Head of caudate nucleus (tissue), 42 donors: ENCODE measurements at places on chromosomes 11 and 22.

GRCh38 chr11:27011560-27012233 lies 17.8 kb downstream of the FIBIN start:
- DNase-seq = no peak

GRCh38 chr11:95713428-95713827 lies 76.2 kb downstream of the FAM76B start:
- DNase-seq = no peak

GRCh38 chr11:105823495-105824033 lies 198.5 kb downstream of the MSANTD4 start:
- no peak for DNase-seq

- no peak for DNase-seq
Measured at GRCh38 chr11:35090125-35090524, 48.8 kb upstream of the CD44 start.

DNA sequence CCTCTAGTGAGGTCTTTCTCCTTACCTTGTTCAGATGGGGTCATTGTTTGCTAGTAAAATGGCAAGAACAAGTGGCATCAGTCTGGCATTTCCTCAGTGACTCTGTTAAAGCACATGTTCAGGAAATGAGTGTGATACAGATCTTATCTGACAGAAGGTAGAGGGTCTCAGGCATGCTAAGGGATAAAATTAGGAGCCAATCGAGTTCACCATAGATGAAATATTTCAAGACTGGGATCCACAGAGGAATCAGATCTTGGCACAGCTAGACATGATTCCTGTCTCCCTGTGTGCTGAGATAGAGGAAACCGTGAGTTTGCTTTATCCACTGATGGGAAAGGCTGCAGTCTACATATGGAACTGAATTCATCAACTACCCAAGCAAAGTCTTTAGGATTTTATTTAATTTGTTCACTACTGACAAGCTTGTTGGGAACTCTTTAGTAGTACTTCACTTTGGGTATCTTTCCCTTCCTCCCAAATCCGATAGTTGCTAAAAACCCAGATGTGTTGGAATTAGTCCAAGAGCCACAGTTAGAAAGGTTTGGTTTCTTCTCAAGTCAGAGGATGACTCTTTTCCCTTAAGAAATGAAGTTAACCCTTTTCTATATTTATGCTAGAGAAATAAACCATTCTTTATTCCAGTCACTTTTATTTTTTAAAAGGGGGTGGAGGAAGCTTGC lies 18.4 kb downstream of the FAM118B start:
- DNase-seq = no peak

DNA sequence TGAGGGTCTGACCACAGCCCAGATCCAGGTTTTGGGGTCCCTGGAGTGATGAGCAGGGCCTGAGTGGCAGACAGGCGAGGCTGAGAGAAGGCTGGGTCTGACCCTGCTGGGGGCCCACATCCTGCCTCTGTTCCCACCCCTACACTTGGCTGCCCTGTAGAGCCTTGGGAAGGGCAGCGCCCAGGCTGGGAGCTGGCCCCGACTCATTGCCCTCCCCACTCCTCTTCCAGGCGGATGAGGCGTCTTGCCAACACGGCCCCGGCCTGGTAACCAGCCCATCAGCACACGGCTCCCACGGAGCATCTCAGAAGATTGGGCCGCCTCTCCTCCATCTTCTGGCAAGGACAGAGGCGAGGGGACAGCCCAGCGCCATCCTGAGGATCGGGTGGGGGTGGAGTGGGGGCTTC lies 4.9 kb downstream of the DERL3 start:
- DNase-seq = no peak

DNA sequence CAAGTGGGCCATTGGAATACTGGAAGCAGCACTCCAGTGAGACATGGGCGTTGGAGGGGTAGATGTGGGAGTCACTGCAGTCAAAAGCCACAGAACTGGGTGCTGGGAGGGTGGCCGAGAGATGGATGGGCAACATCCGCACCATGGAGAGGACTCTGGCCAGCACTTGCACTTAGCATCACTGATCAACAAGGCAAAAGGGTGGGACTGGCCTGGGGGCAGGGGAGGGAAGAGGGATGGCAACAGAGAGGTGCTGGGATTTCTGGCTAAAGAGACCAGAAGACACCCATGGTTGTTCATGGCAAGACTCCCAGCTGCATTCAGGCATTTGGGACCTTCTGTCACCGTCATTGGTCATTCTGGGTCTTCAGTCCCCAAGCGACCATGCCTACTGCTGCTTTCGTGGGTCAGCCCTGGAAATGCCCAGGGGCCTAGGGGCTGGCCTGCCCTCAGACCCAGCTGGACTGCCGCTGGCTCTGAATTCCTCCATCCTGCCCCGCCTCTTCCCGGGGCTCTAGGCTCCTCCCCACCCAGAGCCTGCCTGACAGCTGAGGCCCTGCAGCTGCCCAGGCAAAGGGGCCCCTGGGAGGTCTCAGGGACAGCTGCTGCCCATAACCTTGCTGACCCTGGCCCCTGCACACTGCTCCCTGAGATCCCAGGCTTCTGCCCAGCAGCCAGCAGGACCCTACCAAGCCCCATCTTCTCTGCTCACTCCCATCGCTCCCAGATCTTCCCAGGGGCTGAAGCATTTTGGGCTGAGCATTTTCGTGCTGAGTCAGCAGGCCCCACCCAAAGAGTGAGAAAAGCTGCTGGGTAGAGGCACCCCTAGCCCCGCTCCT lies 13.0 kb upstream of the CDC42EP2 start:
- peak; percentile 84 for DNase-seq

- DNase-seq = no peak
Measured at GRCh38 chr22:20441631-20442484, 4.2 kb upstream of the SCARF2 start.

DNA sequence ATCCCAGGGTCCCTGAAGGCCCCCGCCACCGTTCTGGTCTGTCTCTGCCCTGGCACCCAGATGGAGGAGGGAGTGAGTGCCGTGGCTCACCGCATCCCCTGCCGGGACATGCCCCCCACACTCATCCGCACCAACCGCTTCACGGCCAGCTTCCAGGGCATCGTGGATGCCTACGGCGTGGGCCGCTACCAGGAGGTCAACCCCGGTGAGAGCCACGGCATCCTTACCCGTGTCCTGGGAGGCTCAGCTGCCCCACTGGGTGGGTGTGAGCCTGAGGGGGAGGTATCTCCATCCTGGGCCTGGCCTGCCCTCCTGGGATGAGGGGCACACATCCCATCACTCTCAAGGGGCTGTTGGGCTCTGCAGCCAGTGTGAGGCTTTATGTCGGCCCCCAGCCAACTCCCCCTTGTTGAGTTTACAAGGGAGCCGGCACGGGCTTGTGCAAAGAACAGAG lies 6.1 kb downstream of the TCIRG1 start:
- DNase-seq = no peak

- no peak for DNase-seq
Measured at GRCh38 chr22:47357086-47357485, 594.6 kb downstream of the TBC1D22A start.

DNA sequence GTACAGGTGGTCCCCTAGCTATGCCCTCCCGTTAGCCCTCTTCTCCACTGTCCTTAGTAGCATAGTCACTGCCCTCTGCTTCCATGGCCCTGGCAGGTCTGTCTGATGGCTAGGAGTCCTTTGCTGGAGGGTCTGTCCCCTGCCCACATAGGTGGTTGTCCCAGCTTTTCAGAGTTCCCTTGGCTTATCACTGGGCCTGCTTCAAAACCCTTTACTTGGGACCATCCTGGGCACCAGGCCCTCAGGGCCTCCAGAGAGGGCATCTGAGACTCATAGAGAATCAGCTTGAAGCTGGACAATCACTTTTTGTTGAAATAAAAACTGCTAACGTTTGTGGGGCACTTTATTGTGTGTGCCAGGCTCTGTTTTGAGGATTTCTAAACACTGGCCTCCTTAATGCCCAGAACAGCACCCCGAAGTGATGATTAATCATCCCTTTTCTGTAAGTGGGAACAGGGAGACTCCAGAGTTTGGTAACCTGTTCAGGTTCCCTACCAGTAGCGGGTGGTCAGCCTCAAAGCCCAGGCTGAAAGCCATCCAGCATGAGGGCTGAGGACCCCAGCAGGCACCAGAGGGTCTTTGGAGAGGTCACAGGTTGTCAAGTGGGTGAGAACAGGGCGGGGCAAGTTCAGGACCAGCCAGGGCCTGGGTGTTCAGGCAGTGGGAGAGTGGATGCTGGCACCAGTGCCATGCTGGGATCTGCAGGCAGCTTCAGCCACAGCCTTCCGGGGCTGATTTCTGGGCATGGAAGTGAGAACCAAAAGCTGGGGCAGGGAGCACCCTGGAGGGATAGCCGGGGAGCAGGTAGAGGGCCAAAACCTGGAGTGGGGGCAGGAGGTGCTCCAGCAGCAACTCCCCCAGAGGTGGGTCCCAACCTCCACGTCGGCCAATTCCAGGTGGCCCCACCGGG lies 495 bp upstream of the KCNK4 start:
- no peak for DNase-seq

DNA sequence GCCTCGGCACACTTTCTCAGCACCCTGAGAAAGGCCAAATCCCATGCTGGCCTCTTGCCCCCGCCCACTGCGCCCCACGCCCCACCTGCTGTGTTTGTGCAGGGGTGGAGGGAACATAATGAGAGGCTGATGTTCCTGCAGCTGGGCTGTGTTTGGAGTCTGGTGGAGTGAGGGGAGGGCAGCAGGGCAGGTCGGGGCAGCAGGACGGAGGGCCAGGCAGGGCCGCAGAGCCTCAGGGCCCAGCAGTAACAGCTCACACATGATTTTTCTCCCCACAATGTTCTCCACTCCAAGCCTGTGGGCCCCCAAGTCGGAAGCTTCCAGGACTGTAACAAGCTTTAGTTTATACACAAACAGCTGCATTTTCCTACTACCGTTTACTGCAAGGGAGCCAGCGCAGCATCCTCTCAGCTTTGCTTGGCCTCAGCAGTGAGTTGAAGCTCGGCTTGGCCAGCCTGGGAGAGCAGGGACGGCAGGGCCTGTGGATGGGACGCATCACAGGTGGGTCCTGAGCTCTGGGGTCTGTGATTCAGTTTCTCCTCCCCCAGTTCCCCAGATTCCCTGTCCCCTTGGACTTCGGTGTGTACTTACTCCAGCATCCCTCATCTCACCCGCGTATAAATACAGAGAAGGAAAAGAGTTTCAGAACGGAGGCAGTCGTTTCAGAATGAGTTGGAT lies 51.0 kb downstream of the RPUSD4 start:
- DNase-seq = no peak

DNA sequence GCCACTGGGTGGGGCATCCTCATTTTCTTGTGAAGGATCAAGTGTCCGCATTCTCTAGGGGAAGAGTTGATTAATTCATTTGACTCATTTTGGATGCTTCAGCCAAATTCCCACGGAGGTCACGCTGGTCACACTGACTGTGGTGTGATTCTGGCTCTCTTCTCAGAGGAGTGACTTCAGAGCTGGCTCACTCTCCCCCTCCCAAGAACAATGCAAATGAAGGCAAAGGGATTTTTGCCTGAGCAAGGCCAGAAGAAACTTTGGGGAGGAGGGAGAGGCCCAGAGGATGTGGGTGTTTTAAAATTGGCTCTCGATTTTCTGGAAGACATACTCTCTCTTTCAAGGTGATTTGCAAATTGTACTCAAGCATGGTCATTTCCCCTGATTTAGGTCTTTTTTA lies 51.1 kb upstream of the LMO2 start:
- DNase-seq = no peak

DNA sequence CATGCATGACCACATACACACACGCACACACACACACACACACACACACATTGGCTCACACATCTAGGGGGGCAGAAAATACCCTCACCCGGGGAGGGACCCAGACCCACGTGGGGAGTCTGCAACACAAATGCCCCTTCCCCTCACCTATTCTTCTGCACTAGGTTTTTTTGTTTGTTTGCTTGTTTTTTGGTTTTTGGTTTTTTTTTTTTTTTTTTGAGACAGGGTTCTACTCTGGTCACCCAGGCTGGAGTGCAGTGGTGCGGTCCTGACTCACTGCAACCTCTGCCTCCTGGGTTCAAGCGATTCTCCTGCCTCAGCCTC lies 28.4 kb downstream of the WEE1 start:
- no peak for DNase-seq

DNA sequence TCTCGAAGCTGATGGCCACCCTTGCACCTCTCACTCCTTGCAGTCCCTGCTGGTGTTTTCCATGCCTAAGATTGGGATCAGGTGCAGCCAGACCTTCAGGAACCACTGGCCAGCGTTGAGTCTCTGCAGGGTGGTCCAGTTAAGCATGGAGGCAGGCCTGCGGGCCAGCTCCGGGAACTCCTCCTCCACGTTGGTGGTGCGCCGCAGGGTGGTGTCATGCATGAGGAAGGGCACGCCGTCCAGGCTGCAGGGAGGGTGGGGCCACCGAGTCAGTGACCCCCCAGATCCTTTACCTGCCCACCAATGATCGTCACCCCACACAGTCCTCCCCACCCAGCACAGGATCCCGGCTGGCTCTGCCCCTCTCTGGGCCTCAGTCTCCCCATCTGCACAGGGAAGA lies 10.0 kb upstream of the KLHL35 start:
- no peak for DNase-seq

GRCh38 chr11:101466352-101466751 lies 117.5 kb downstream of the TRPC6 start:
- no peak for DNase-seq

- no peak for DNase-seq
Measured at GRCh38 chr11:126186025-126186698, 25.3 kb downstream of the RPUSD4 start.

GRCh38 chr11:93033093-93033492 lies 63.6 kb downstream of the MTNR1B start:
- DNase-seq = no peak

DNA sequence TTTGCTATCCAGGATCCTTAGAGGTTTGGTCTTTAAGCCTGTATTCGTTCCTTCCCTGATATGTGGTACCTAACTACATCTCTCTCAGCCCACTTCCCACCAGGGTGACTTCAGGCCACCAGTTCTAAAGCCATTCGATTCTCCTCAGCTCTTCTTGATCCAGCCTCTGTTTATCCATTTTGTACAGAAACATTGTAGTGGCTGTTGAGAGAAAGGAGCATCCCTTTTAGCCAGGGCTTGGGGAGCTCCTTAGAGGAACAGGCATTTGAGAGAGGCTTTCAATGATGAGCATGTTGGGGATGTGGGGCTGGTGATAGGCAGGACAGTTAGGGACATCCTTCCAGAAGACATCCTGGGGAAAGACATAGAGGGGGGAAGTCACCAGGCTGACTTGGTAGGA lies 17.9 kb downstream of the UBE2L3 start:
- DNase-seq = no peak

- peak; percentile 87 for DNase-seq
Measured at GRCh38 chr11:18731949-18732821, 6.2 kb upstream of the IGSF22 start.

DNA sequence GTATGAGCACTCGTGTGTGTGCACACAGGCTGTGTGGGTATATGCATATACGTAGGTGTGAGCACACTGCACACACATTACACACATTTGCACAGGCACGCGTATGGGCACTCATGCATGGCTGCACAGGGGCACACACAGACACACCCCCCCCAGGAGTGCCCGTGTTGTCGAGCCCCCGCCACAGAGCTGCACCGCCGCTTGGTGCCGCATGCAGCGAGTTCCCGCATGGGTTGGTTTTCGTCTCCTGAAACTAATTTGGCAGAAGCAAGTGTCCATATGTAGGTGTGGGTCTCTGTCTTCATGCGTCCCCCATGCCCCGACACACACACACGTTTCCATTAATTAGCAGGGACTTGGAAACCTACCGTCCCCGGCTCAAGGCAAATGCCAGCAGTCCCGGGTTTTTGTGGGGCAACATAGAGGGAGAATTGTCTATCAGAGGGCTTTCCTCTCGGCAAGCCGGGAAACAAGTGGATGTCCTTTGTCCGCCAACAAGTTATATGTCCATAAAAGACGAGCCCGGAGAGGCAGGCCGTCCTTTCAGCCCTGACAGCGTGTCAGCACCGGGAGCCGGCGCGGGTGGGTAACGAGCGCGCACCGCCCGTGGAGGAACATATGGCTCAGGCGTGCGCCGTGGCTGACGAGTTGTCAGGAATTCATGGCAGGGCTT lies 1291.7 kb downstream of the BRD1 start:
- DNase-seq = peak; percentile 17
